ENCODE measurements at places on chromosomes 7 and 10.

GRCh38 chr10:100741378-100742075, 3.9 kb upstream of the PAX2 start:
- DNase-seq, result no peak

DNA sequence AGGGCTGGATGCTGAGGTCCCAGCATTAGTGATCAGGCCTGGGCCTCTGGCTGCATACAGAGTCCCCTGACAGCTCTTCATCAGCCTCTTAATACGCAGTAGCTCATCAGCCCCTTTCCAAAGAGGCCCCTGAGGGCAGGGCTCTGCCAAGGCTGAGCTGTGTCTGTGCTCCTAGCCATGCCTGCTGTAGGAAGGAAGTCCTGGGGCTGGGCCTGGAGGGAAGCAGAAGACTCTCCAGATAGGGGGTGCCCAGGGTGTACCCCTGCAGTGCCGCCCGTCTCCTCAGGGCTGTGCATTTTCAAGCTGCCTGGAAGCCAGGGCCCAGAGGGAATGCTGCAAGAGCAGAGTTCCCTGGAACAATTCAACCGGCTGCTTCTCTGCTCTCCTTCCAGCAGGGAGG, 7.3 kb upstream of the RET start:
- no peak for DNase-seq

DNA sequence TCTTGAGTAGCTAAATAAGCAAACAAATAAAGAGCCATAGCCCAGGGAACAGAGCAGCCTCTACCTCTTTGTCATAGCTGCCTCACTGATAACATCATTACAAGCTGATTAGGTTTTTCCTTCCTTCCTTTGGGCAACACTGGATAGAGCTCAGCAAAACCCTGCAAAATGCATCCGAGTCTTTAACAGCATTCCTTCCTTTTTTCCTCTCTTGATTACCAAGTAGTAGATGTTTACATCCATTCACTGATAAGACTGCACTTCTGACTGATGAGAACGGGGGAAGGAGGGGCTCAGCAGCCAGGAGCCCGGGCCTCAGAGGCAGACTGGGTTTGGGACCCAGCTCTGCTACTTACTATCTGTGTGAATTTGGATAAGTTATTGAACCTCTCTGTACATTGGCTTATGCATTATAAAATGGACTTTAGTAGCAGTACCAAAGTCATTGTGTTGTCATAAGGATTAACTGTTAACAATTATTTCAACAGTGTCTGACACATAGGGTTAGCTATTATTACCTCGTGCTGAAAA, 214.2 kb downstream of the ANK3 start:
- no peak for DNase-seq

- DNase-seq, result peak; percentile 97
These were observed at the start of gene PDK4 for GRCh38 chr7:95596198-95597063. Gene PDK4, minus strand, starts transcription at chr7:95596516. Its CDS starts 223 bp downstream, at chr7:95596293.

DNA sequence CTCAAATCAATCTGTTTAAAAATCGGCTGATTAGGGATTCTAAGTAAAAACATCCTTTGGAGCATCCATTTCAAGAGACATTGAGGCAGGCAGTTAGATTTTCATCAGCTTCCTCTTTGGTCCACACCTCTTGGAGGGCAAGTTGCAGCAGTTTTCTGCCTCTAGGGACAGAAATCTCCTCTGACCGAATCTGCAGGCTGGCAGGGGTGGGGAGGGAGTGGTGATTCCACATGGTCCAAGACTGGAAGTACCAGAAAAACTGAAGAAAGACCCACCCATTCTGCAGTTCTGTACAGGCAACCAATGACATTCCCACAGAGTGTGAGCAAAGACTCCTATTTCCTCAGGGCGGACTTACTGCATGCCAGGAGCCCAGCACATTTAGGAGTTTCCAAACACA, 29.0 kb downstream of the FGFBP3 start:
- DNase-seq, result peak; percentile 12

DNA sequence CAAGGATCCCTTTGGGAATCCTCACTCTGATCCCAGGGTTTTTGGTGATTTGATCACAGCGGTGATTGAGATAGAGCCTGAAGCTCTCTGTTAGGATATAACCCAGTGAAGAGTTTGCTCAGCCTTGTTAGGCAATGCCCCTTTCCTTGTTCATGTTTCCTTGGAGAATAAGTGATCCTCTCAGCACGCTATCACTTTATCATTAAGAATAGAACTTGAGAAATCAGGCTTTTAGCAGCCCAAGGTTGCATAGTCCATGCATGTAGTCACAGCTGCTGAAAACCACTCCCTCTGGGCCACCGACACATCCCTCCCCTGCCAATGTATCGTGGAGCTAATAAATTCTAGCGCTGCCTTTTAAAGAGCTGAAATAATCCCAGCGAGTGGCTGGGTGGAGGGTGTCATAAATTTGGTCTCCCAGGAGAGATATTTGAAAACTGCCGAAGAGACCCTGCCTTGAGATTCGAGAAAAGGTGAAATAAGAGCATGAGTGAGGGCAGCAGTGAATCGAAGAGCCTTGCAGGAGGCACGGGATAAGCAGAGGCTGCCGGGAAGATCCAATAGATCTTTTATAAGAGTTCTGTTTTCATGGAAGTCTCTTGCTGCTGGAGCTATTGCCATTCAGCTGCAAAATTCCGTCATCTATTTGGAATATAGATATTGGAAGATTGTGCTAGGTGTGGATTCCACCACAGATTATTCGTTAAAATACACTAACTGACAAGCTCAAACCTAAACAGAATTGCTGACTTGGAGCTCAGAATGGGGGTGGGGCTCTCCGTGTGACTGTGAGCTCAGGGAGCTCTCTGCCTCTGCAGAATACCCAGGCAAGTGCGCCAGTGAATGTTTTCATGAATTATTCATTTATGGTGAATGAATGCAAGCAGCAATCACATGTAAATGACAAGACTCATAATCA, 249.8 kb downstream of the TRIL start:
- DNase-seq, result no peak

GRCh38 chr7:122942059-122942458, 53.4 kb downstream of the TAS2R16 start:
- no peak for DNase-seq

DNA sequence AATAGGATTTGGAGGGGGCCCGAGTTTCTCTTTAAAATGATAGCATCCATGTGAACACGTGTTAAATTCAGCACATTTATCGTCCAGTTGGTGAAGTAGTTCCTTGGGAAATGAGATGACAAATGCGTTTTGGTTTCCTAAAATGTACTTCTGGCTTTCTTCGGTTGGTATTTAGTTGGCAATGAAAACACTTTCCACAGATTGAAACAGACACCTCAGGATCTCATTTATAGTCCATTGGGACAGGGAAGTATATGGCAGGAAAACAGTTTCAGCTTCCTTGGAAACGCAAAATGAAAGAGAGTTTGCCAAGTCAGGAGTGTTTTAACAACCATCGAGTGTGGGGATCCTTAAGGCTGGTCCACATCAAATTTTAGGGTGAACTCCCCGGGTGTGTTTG, 19.4 kb upstream of the LYZL1 start:
- DNase-seq, result no peak

DNA sequence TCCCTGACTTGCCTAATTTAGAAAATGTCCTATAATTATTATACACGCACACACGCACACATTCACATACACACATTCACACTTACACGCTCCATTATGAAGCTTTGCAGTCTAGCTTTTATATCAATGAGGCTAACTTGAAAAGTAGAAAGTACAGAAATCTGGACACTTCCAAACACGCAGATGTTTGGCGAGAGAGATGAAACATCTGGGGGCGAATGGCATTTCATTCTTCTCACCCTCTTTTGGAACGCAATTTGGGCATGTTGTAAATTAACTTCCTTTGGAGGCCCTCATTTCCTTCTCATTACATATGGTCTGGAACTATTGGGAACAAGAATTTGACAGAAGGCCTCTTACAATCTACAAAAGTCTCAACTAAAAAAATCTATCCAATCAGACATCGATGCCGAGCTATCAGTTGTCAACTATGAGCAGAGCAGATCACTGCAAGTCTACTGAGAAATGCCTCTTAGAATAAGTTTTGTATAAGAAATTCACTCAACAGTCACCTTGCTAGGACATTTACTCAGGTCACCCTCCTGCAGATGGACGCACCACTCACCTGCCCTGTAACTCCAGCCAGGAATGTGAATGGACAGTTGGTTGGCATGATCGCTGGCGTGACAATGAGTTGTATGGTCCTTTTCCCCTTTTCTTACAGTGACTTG, 115.2 kb upstream of the ADAM12 start:
- no peak for DNase-seq

DNA sequence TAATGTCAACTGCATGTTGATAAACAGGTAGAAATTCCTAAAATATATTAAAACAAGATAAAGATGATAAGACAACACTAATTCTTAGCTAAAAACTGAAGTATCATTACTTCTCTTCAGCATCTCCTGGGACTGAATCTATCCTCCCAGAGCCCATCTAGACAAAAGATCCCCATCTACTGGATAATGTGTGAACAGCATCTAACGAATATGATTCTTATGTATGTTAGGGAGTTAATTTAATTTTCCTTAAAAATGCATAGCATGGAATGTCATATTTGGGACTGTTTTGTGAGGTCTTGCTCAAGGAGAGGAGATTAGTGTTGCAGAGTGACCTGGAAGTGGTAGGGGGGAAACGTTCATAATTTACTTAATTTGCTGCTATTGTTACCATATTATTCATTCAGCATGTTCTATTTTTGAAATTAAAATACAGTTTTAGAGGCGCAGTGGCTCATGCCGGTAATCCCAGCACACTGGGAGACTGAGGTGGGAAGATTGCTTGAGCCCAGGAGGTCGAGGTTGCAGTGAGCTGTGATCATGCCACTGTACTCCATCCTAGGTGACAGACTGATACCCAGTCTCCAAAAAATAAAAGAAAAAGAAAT, 305.1 kb upstream of the CSTF2T start:
- no peak for DNase-seq

GRCh38 chr10:106680061-106680460, 484.4 kb downstream of the SORCS1 start:
- no peak for DNase-seq

DNA sequence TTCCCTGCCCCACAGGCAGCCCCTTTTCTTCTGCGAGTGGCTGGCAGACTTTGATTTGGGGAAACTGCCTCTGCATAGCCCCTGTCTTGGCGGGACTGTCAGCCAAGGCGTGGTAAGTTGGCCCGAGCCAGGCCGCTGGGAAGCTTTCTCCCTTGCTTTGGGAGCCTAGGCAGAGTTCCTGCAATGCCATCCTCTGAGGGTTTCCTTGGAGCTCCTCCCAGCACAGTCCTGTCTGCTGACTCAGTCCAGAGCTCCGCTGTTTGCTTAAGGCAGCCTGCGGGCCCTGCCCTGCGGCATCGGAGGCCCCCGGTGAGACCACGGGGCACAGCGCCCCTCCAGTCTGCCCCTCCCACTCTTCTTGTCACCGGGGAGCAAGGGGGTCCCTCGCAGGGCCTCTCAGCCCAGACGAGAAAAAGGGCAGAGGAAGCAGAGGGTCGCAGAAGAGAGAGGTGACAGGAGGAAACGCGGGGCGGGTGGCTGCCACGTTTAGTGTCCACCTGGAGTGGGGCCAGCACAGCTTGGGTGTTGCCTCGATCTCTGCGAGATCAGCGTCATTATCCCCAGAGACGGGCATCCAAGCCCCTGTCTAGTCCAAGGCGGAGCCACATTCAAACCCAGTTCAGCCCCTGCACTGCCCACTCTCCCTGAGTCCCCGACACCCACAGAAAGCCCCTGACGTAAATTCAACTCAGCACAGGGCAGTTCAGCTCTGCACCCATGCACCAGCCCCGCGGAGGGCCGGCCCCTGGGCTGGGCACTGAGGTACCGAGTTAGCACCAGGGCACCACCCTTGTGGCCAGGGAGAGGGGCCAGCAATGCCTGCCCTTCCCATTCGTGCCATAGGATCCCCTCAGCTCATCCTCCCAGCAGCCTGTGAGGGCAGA, 59.0 kb upstream of the CHST15 start:
- DNase-seq, result peak; percentile 80

- DNase-seq, result no peak
These were observed 136.1 kb downstream of the PLXNA4 start for GRCh38 chr7:132440151-132440550.

- peak; percentile 11 for DNase-seq
These were observed 17.6 kb upstream of the ORAI2 start for GRCh38 chr7:102415685-102416225.

DNA sequence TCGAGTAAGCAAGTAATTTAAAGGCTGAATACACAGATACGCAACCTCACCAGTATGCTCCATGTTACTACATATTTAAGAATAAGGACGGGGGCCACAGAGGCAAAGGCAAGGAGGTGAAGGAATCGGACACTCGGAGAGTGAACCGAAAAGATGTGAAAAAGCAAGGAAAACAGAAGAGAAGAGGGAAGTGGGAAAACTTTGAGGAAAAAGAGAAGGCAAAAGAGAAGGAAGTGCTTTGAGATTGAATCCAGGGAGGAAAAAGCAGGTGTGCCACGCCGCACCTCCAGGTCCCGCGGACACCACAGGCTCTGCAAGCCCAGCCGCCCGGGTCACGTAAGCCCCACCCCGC, 367 bp upstream of the AVL9 start:
- DNase-seq, result no peak

- DNase-seq, result peak; percentile 11
These were observed 605 bp downstream of the SUFU start for GRCh38 chr10:102504179-102504975.

- DNase-seq, result no peak
These were observed 34.5 kb downstream of the NRG3 start for GRCh38 chr10:81909453-81909852.

GRCh38 chr10:83934641-83935338, 204.5 kb upstream of the GHITM start:
- no peak for DNase-seq

GRCh38 chr10:52523696-52524095, 209.6 kb downstream of the DKK1 start:
- DNase-seq, result no peak

All from thyroid gland (tissue), 4 donors.